ENCODE measurements at places on chromosomes 5 and 9.

GRCh38 chr9:99375481-99375880, 153.4 kb downstream of the SEC61B start:
- no peaks in the 10 kb centered on the region for H3K36me3 ChIP-seq
- no peak for DNase-seq
- no peaks in the 10 kb centered on the region for H3K4me1 ChIP-seq
- H3K27me3 ChIP-seq = no peaks in the 10 kb centered on the region
- H3K27ac ChIP-seq = no peak overlapping the region

DNA sequence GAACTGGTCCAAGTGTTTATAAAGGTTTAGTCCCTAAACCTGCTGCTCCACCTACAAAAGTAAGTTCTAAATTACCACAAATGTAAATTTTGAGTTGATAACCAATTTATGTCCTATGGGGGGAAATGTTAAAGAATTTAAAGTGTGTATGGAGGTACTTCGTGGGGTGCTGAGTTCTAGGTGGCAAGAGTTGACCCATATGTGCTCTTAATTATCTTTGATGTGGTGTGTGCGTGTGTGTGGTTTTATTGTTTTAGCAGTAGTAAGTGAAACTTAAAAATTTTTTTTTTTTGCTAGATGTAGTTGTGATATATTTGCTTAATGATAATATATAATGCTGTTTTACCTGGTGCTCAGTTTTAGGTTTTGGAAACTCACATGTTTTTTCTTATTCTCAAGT, 72.6 kb downstream of the GPBP1 start:
- H3K4me3 ChIP-seq = no peak overlapping the region
- DNase-seq = no peak
- H3K27me3 ChIP-seq = no peaks in the 10 kb centered on the region
- peaks cover 49% of the 10 kb centered on the region for H3K4me1 ChIP-seq

- H3K36me3 ChIP-seq = no peaks in the 10 kb centered on the region
- no peak overlapping the region for H3K27ac ChIP-seq
- no peak overlapping the region for H3K4me3 ChIP-seq
- H3K4me1 ChIP-seq = peaks cover 8% of the 10 kb centered on the region
- H3K27me3 ChIP-seq = peaks cover 14% of the 10 kb centered on the region
- DNase-seq = no peak
Measured at GRCh38 chr5:143646961-143647360, 165.0 kb upstream of the HMHB1 start.

- no peaks in the 10 kb centered on the region for H3K27me3 ChIP-seq
- no peak overlapping the region for H3K4me3 ChIP-seq
- no peak for DNase-seq
- no peak overlapping the region for H3K27ac ChIP-seq
Measured at GRCh38 chr5:66122379-66123034, 21.6 kb upstream of the SREK1 start.

DNA sequence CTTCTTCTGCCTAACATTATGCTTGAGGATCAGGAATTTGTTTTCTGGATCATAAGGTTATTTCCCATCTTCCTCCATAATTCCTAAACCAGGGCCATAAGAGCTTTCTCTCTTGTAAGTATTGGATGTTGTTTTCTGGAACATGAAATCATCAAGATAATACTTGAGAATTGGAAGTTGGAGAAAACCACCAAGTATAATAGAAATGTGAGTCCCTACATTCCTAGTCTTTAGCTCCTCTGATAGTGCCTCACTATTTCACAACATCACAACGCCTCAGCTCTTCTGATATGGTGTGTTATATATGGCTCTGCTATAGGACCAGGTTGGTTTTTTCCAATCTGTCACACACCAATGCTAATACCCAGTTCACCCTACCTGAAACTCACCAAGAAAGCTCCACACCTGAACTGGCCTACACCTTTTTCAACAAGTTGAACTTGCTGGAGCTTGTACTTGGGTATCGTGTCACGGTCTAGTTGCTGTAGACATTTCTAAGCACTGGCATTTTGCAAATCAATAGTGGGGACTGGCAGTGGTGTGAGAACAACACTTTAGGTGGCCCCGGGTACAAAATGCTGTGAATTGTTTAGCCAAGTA, 141.1 kb downstream of the ACTBL2 start:
- no peak for DNase-seq
- H3K36me3 ChIP-seq = no peaks in the 10 kb centered on the region
- H3K27ac ChIP-seq = no peak overlapping the region
- no peaks in the 10 kb centered on the region for H3K27me3 ChIP-seq
- H3K4me1 ChIP-seq = no peaks in the 10 kb centered on the region

- DNase-seq = no peak
- no peak overlapping the region for H3K27ac ChIP-seq
- H3K36me3 ChIP-seq = peaks cover 4% of the 10 kb centered on the region
Measured at GRCh38 chr5:131587541-131587940, 47.5 kb downstream of the RAPGEF6 start.

- H3K4me1 ChIP-seq = peaks cover 2% of the 10 kb centered on the region
- no peaks in the 10 kb centered on the region for H3K36me3 ChIP-seq
- H3K27ac ChIP-seq = no peak overlapping the region
- H3K27me3 ChIP-seq = no peaks in the 10 kb centered on the region
Measured at GRCh38 chr9:3646226-3646625, 120.4 kb upstream of the RFX3 start.

DNA sequence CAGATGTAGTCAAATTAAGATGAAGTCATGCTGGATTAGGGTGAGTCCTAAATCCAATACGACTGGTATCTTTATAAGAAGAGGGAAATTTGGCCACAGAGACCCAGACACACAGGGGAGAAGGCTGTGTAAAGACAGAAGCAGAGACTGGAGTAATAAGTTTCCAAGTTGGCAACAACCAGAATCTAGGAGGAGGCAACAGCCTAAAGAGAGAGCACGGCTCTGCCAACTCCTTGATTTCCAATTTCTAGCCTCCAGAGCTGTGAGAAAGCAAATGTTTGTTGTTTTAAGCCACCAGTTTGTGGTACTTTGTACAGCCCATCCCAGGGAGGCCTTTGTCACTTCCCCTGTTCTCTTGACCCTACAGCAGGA, 74.4 kb downstream of the ATG10 start:
- H3K4me1 ChIP-seq = peaks cover 5% of the 10 kb centered on the region
- H3K36me3 ChIP-seq = peaks cover 9% of the 10 kb centered on the region
- DNase-seq = no peak
- no peaks in the 10 kb centered on the region for H3K27me3 ChIP-seq
- no peak overlapping the region for H3K4me3 ChIP-seq

DNA sequence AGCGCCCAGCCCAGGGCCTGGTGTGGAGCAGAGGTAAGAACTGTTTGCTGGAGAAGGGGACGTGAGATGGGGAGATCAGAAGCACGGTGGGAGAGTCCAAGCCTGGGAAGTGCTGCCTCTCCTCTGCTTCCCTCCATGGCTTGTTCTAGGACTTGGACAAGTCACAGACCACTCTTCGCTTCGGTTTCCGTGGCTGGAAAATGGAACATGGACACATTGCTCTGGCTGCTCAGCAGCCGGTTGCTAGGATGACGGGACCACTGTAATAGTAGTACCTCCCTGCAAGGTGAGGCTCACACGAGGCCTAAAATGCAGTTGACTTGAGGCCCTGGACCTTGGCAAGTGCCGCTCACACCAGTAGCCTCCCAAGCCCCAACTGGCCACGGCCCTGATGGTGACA, 175.8 kb upstream of the FSTL4 start:
- H3K27ac ChIP-seq = no peak overlapping the region
- DNase-seq = no peak
- no peak overlapping the region for H3K4me3 ChIP-seq
- H3K27me3 ChIP-seq = peaks cover 6% of the 10 kb centered on the region
- H3K36me3 ChIP-seq = peaks cover 3% of the 10 kb centered on the region
- no peaks in the 10 kb centered on the region for H3K4me1 ChIP-seq
